ENCODE measurements at places on chromosomes 12 and 14. TPM values are rescaled to one million over a fixed set of nuclear protein-coding genes. Genes with fewer than 3 reads are reported as not detected.

The CLEC1B gene
- not detected for total RNA-seq

DNA sequence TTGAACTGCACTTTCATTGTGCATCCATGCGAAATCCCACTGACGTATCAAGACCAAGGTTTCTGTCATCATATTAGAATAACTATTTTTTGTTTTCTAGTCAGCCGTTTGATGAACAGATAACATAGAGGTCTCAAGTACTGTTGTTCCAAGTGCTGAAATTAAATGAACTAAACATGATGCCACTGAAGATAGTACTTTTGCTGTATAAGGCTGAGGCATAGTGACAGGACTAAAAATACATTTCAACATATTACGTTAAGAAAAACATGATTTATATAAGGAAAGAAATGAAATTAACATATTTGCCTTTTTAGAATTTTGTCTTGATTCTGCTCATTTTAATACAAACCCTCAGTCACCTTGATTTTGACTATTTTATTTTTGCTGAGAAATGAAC is 82.2 kb downstream of the ANO6 start:
- DNase-seq = no peak

The TAS2R8 gene
- total RNA-seq = 0.36 TPM

- no peak for DNase-seq
These were observed 553 bp downstream of the CNPY2 start for GRCh38 chr12:56315249-56315621.

Measured in osteoblast (primary cell).